ENCODE measurements at places on chromosomes 6 and 20.
A peak's percentile ranks its signal among the peaks of the same experiment; 100 is the strongest.

- no peak for DNase-seq
These were observed 375.4 kb upstream of the HS3ST5 start for GRCh38 chr6:114718186-114718585.

DNA sequence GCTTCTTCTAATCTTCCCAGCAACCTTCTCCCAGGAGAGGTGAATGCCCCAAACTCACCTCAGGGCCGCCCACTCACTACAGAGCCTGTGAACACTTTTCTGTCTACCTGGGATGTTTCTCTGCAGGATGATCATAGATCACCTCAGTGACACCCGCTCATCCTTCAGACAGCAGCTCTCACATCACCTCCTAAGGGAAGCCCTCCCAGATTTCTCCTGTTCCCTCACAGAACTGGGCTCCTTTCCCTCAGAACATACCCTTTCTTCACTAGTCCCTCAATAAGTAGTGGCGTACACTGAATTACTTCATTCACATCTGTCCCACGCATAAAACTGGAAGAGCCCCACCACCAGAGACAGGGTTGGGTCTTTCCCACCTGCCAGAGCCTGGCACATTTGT is 57.8 kb downstream of the CDK5RAP1 start:
- no peak for DNase-seq

GRCh38 chr20:33636776-33637175 is 25.4 kb upstream of the C20orf144 start:
- DNase-seq = no peak

DNA sequence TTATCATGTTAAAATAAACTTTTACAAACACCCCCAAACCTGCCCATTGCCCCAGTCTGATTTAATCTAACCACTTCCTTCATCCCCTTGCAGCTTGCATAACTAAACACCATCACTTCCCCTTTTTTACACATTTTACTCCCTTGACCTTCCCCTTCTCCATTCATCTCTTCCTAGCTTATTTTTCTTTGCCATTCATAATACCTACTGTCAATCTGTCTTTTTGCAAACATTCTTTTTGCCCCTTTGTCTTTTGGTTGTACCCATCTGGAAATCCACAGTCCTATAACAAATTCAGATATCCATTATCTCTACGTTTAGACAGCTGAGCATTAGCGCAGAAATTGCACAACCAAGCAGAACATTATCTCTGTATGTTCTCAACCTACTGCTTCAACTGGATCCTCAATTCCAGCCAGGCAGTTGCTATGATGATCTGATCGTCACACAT is 51.2 kb downstream of the C6orf52 start:
- peak; percentile 88 for DNase-seq

- no peak for DNase-seq
These were observed 342.5 kb downstream of the CENPW start for GRCh38 chr6:126682440-126682839.

DNA sequence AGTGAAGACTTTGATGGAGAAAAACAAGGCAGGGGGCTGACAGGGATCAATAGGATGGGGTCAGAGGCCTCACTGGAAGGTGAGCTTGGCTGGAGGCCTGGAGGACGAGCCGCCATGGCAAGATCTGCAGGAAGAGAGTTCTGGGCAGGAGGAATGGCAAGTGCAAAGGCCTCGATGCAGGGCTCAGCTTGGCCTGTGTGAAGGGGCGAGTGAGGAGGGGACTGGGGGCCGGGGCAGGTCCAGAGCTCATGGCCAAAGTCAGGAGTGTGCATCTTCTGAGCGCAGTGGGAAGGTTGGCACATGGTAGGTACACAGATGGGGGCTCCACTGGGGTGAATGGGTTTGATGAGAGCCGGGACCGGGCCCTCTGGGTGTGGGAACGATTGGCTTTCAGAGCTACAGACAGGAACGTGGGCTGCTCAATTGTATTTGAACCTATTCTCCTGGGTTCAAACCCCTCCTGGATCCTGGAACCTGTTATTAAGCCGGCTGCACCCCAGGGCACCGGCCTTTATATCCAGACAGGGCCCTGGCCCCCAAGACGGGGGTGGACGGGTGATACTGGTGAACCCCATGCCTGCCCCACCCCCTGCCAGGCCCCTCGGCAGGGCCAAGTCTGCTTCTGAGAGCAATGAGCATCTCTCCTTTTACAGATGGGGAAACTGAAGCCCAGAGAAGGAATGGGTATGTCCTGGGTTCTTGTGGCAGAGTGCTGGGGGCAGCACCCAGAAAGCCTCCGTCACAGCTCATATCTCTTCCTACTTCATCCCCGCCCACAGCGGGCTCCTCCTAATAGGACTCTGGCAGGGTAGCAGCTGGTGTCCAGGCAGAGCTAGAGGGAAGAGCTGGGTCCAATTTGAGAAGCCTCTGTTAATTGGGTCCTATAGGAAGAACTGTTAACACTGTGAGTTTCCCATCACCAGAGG is 106.1 kb downstream of the CEBPB start:
- peak; percentile 5 for DNase-seq

- DNase-seq = no peak
These were observed 160.2 kb downstream of the GMPR start for GRCh38 chr6:16398587-16398986.

- DNase-seq = no peak
These were observed 214.3 kb downstream of the DHX35 start for GRCh38 chr20:39176457-39176856.

DNA sequence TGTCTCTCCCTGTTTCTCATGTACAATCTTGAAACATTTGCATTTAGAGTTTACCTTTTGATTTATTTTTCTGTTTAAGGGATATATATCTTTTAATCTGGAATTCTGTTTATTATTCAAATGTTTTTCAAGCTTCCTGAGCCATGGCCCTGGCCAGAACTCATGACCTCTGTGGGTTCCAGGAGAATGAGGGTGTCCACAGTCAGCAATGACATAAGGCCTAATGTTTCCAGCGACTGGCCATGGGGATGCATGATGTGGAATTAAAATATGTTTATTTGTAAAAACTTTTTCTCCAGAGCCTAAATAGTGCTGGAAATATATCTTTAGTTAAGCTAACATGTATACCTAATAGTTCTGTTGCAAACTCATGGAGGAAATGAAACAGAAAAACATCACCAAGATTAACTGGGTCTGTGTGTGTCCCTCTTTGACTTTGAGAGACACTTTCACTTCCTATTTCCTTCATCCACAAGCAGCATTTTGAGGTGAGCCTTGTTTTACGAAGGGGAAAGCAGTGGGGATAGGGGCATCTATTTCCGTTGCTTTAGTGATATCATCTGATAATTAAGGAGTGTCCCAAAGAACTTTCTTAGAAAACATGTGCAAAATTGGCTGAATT is 87.6 kb downstream of the SMOC2 start:
- no peak for DNase-seq

DNA sequence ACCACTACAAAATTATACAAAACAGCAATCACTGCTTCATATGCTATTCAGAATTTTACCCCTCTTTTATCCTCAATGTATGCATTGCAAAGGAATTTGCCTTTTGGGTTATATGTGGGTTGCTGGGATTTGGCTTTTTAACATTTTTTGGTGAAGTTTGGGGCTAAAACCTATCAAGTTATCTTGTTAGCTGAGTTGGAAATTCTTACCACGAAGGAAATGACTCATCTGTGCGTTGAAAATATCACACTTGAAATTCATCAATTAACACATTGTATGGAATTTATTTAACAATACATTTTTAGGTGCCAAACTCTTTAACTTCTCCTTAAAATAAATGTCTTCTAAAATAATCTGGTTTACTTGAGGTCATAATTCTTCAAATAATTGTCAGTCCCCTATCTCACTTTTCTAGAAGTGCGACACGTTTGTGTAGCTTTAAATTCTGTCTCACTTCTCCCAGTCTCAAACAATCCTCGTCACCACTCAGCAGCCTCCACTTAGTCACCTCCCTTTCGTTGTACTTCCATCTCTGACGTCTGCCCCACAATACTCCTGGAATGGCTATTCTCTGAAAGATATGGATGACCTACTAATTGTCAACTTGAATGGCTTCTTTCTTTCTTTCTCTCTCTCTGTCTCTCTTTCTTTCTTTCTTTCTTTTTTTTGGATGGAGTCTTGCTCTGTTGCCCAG is 88.5 kb downstream of the PHACTR1 start:
- DNase-seq = no peak

DNA sequence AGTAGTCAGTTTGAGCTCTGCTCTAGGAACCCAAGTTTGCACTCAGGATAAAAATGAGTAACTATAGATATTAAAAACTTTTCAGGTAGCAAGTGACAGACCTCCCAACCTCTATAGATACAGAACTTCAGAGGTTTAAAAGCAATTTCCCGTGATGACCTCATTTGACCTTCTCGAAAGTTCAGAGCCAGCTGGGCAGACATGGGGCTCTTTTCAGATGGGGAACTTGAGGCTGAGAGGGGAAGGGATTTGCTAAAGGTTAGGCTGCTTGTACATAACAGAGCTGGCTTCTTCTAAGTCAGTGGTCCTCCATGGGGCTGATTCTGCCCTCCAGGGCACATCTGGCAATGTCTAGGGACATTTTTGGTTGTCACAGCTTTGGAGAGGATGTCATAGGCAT is 58.8 kb upstream of the ZNF831 start:
- no peak for DNase-seq

DNA sequence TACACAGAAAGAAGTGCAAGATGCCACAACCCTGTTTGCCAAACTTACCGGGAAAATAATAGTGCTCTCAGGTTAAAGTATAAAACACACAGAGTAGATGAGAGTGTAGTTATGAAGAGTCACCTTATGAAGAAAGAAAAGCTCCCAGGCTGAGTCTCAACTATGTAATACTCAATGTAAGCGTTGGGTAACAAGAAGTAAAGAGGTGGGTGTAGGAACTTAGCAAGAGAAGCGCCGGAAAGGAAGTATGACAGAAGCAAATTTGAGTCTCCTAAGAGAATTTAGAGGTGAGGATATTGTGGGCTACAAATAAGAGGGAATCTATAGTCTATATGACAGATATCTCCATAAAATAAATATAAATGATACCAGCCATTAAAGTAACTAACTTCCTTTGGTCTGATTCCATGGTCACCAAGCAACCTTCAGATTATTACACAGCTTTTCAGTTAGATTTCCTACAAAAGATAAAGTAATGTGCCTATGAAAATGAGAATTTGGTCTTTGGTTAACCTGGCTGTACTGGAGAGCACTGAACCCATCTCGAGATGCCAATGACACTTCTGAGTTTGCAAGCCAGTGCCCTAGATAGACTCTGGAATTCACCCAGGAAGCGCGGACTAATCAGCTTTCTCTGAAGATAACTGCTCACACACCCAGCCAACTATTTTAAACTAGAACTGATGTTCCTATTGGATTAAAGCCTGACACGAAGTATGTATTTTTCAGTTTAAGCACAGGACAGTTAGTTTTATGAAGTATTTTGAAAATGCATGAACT is 1.8 kb downstream of the TUBE1 start:
- DNase-seq = no peak

DNA sequence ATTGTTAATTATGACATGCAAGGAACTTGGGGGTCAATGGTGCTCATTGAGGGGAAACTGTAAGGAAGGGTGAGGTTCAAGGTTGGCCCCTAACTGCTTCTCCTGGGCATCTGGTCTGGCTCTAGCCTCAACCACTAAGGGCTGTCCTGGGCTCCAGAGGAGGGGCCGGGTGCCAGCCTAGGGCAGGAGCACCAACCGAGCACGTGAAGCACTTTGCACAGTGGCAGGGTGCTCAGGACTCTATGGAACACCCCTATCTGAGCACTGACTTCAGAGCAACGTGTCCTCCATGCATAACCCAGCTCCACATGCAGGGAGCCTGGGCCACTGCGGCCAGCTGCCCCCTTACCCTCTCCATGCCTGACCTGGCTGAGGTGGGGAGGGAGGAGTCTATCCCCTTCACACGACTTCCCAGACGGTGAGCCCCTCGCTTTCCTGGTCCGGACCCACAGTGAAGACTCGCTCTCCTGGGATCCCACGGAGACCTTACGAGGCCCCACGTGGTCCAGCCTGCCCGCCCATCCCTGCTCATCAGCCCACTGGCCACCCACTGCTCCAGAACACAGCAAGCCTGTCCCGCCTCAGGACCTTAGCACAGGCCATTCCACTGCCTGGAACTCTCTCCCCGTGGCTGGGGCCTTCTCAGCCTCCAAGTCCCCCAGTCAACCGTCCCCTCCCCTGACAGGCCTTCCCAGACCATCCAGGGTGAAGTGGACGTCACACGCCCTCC is 40.8 kb upstream of the STX16 start:
- DNase-seq = no peak

- DNase-seq = peak; percentile 62
These were observed 9.8 kb upstream of the PNISR start for GRCh38 chr6:99434702-99435530.

DNA sequence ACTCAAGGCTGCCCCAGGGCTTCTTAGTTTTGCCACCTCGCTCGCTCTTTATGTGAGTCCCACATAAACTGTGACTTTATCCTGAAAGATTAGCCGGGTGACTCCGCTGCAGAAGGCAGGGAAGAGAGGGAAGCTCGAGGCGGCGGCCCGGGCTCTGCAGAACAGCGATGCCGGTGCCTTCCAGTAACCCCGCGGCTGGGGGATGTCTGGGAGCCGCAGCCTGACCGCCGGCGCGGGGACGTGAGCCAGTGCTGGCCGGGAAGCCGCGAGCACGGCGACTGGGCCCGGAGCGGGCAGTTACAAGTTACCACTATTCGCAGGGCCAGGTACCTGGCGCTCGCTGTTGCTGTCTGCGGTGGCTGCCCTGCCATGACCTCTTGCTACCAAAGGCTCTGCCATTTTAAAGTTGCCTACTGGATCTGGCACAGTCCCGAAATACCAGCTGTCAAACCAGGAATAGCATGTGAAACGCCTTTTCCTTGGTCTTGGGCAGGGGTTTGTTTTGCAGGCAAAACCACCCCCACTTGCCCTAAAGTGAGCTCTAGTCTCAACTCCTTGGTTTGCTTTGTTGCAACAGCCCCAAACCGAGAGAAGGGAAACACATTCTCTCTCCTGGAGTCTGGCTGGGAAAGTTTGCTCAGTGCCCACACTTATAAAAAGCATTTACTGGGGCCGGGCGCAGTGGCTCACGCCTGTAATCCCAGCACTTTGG is 124.0 kb upstream of the SLC2A12 start:
- DNase-seq = no peak

GRCh38 chr6:66638099-66638498 is 931.1 kb upstream of the EYS start:
- DNase-seq = no peak

GRCh38 chr6:118875672-118876071 is 18.3 kb upstream of the ASF1A start:
- DNase-seq = no peak

DNA sequence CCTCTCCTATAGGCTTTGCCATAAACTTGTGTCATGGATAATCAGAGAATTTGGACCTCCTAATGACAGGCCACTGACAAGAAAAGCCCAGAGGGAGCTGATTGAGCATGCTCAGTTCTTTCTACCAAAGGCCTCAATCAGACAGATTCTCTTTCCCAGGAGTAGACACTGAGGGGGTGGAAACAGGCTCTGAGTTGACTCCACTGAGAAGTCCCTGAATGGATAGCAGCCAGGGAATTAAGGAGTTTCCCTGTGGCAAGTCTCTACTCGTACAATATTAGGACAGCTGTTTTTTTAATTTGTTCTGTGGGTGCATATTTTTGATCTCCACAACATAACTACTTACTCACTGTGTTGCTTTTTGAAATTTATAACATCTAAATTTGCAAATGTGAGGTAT is 63.3 kb downstream of the SLC16A10 start:
- DNase-seq = no peak

- peak; percentile 92 for DNase-seq
These were observed 8.0 kb upstream of the BCAS1 start for GRCh38 chr20:54078296-54078984.
